GM20000 (cell line): ENCODE measurements at places on chromosomes 1 and 21.
A peak's percentile ranks its signal among the peaks of the same experiment; 100 is the strongest.

DNA sequence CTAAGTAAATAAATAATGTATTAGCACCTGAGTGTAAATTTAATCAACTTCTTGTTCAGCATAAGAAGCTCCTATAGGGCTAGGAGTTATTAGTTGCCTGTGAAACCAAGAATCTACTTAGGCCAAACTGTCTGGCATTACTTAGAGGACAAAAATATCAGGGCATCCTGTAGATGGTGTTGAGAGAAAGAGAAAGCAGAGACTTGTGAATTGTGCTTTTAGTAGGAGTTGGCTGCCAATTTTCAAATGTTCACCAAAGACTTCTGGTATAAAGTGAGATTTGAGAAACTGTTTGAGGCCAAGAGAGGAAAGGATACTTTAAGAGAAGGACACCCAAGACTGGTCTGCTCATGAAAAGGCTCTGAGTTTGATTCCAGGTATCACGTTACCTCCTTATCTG lies 315.5 kb upstream of the DEPDC1 start:
- no peak for DNase-seq

GRCh38 chr1:178330153-178330552 lies 166.6 kb downstream of the CLEC20A start:
- no peak for DNase-seq

DNA sequence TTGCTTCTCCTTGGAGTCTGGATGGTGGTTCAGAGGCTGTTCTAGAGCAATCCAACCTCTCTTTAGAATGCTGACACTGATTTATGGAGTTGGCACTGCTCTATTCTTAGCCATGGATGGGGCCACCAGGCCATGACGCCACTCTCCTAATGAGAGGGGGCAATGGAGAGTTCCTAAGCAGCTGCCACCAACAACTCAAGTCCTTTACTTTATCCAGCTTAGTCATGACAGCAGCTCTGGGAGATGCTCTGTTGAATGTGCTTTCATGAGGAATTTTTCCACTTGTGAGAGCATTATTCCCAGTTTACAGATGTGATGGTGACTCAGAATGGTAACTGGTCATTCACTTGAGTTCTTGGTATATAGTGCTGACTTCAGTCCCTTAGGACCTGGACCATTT lies 366.3 kb downstream of the HHAT start:
- DNase-seq = no peak

- DNase-seq = no peak
These were observed 75.5 kb upstream of the TNR start for GRCh38 chr1:175818929-175819328.

GRCh38 chr21:38888991-38889561 lies 83.3 kb downstream of the ETS2 start:
- no peak for DNase-seq

GRCh38 chr21:36388835-36389234 lies 3.6 kb downstream of the CHAF1B start:
- DNase-seq = no peak

DNA sequence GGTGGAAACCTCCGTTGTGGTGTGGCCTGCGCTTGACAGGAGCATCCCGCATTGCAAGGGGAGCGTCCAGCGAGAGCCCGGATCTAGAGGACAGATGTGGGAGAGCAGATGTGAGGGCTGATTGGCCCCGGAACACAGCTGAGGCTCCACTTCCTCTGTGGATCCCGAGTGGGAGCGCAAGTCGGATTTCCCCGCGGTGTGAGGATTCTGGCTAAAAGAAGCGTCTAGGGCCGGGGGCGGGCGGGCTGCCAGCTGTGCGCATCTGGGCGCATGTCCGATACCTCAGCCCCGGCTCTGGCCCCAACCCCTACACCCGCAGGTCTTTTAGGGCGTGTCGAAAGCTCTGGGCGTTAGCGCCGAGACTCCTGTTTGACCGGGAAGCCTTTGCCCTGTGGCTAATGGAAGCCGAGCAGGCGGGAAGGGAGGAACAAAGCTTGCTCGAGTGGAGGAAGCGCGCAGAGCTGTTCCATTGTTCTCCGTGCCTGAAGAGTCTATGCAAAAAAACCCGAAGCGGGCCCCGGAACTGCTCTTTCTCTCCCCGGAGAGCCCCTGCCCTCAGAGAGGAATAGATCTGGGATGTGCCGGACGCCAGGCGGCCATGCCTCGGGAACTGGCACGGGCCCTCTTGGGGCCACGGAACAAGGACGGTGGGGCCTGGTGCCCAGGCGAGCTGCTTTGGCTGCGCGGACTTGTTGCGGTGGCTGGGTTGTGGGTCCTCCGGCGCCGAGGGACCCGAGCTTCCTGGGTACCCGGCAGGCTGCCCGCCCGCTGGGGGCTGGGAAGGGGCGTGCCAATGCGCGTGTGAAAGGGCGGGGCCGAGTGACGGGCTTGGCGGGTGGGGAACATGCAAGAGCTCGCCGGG lies 111.1 kb downstream of the NAV1 start:
- DNase-seq = peak; percentile 29

- no peak for DNase-seq
These were observed 225.5 kb downstream of the ATG4C start for GRCh38 chr1:63009421-63009820.

DNA sequence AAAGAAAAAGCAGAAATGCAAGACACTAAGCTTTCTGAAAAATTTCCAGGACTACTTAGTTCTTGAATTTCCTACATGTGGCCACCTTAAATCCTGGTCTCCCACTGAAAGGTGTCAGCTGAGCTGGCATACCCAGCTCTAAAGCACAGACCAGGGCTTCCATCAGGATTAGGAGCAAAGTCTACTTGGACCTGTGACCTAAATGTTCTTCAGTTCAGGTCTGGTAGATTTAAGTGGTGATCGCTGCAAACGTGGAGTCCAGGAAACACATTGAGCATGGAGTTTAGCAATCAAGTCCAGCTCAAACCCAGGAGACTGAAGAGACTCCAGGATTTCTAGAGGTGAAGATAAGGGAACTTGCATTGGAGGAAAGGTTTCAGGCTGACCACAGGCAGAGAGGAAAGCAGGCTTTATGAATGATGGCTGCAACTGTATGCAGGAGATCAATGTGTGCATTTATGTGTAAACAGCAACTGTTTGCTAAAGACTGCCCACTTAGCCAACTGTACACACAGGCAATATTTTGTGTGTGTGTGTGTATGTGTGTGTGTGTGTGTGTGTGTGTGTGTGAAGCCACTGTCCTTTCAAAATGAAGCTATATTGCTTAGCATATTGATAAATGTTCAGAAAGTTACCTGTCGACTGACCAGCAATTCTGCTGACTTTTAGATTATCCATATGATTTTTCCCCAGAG lies 75.2 kb downstream of the LMX1A start:
- no peak for DNase-seq

DNA sequence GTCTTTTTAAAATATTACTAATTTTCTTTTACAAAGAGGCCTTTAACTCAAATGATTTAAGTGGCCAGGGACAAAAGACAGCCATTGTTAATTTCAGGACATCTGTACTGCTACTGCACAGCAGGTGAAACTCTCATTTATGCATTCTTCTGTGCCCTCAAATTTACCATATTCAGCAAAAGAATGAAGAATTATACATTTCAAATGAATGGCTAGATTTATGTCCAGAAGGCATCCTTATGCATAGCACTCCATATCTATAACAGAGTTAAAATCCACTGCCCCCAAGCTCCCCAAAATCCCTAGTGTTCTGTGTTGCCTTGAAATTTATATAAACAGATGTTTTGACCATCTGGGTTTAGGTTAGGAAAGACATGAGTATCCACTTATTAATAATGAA lies 202.6 kb downstream of the DNM3 start:
- no peak for DNase-seq

- no peak for DNase-seq
These were observed 274.8 kb downstream of the PTPRC start for GRCh38 chr1:198913667-198914066.

DNA sequence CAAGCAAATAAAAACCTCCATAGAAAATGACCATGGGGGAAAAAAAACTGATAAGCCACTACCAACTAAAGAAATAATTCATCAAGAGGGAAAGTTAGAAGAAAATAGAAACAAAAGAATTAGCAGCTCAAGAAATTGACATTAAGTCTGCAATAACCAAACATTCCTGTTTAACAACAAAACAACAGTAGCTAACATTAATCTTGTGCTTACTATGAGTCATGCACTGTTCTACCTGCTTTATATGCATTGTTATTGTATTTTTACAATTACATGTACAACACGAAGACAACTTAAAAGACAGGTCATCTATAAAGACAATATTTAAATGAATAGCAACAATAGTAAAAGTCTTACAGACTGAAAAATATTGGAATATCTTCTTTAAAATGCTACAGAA lies 34.4 kb upstream of the LRRC7 start:
- no peak for DNase-seq

GRCh38 chr1:23385119-23385621 lies 15.5 kb upstream of the ZNF436 start:
- DNase-seq = no peak

DNA sequence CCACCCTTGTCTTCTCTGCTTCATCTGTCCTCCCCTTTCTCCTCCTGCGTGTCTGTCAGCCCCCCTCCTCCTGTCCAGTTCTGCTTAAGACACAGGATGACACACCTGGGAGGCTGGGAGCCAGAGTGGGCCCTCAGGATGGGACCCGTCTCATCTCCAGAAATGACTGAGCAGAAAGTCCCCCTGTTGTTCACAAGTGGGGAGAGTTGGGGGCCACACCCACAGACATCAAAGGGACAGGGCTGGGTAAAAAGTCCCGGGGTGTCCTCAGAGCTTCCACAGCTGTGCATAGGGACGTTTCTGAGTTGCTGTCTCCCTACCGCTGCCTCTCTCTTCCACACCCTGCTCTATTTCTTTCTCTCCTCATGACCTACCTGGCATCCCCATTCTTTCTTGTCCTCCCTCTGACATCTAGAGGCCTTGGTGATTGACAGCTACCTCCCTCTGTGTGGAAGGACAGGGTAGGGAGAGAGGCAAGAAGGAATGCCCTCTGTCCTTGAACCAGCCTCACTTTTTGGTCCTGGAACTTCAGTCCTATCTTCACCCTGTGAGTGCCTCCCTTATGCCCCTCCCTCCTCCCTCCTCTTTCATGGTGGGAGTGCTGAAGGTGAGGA lies 19.5 kb upstream of the SH2D2A start:
- DNase-seq = peak; percentile 80

- no peak for DNase-seq
These were observed 520.2 kb downstream of the PTPRU start for GRCh38 chr1:29756498-29756897.

DNA sequence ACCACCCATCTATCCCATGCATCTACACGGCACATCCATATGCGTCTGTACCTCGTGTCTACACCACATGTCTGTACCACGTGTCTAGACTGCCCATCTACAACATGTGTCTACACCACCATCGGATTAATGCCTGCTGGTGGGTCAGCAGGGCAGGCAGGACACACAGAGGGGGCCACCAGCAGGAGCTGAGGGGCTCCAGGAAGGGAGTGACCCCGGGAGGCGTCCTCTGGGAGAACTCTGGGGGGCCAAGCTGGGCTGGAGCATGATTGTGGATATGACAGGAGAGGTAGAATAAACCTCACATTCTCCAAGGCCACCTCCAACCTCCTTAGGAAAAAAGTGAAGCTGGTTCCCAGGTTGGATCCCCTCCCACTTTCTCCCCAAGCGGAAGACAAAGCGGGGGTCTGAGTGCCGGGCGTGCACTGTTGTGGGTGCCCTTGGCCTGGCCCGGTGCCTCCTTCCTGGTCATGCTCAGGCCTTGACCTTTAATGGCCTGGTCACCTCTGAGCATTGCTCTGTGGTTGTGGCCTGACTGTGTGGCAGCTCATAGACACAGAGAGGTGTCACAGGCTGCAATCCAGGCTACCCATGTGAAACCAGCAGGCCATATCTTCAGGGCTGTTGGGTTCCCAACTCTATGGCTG lies 881 bp upstream of the ACTRT2 start:
- no peak for DNase-seq
